HS-5 (cell line): ENCODE measurements at places on chromosomes 13 and 19.
A peak's percentile ranks its signal among the peaks of the same experiment; 100 is the strongest.

DNA sequence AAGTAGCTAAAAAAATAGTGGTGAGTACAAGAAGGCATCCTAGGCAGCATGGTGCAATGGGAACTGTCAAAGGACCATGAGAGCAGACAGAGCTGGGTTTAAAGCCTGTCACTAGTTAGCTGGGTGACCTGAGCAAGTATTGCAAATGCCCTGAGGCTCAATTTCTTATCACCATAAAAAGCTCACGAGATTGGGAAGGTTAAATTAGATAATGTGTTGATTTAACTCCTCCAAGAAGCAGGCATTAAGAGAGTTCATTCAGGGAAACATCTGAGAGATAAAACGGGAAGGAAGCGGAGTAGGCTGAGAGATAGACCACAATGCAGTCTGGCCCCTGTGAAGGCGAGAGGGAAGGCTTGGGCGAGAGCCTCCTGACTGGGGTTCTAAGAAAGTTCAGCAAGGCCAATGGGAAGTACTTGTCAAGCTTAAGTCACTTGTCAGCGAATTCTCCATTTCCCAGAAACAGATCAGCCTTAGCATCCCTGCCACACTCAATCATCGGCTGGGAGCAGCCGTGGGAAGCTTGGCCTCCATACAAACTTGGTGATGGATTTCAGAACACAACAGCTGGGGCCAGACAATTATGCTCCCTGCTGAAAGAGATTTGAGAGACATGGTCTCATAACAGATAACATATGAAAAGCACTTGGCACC is 105.5 kb downstream of the POU4F1 start:
- DNase-seq: no peak

- DNase-seq: no peak
These were observed 19.1 kb upstream of the WDR18 start for GRCh38 chr19:964761-965694.

GRCh38 chr19:54188215-54188871 is 1.0 kb downstream of the MBOAT7 start:
- no peak for DNase-seq

DNA sequence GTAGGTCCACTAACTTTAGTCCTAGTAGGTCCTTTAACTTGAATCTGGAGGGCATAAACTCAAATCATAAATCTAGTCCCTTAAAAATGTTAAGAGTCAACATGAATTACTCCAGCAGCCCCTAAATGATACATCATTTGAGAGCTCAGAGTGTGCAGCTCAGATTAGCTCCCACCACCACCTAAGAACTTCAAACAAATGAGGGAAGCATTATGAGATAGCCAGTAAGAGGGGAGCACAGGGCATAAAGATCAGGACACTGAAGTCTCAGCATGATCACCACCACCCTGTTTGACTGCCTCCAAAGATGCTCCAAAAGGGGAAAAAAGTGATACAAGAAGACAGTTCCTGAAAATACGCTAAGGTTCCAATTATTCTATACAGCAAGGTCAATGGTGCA is 5.7 kb downstream of the PROSER1 start:
- DNase-seq: no peak

DNA sequence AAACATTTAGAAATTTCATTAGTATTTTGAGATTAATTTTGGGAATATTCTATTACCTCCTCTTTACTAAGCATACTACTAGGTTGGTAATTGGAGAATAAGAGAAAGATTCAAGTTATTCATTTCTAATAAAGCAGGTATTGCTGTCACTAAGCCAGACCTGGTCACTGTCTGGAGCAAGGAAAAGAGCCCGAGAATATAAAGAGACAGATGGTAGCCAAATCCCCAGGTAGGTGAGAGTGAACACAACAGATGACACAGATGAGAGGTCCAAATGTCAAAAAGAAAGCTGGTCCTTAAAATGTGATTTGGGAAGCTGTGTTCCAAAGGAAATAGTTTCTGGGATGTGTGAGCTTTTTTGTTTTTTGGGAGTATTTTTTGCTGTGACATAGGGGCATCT is 128.6 kb downstream of the ZNF100 start:
- DNase-seq: no peak

- no peak for DNase-seq
These were observed 17.5 kb upstream of the FFAR2 start for GRCh38 chr19:35430409-35431144.

DNA sequence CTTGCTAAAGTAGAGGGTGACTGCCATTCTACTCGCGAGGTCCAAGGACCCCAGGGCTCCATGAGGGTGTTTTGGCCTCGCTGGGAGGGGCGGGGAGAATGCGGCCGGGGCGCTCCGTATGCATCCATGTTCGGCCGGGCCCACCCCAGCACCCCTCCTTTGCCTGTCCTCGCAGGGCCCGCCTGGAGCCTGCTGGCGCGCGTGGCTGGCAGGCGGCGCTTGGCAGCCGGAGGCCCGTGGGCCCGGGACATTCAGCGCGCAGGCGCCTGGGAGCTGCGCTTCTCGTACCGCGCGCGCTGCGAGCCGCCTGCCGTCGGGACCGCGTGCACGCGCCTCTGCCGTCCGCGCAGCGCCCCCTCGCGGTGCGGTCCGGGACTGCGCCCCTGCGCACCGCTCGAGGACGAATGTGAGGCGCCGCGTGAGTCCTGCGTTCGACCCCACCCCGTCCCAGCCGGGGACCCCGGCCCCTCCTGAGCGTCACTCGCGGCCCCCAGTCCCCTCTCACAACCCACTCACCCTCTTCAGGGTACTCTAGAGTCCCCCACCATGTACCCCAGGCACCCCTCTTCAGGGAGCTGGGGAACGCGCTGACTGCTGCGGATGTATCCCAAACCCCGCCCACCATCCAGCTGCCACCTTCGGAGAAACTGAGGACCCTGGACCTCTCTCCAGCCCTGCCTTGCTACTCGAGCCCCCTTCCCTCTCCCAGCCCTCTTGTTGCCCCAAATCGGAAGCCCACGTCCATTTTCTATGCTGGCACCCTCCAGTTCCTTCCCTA is 4.1 kb downstream of the DLL3 start:
- no peak for DNase-seq

DNA sequence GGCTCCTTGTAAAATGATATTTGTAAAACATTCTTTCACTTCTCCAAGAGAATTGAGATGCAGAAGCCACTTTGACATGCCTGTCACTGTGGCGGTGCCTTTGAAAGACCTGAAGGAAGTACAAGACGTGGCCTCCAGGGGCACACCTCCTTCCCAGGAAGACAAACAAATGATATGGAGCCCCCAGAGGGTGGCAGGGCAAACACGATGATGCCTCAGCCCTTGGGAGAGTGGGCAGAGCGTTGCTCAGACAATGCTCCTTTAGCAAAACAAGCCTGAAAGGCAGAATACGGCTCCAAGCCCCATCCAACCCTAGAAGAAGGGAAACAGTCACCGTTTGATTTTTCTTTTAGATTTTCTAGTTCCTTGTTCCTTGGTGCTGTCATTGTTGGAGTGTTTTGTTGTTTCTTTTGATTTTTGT is 9.2 kb upstream of the ATP12A start:
- no peak for DNase-seq

DNA sequence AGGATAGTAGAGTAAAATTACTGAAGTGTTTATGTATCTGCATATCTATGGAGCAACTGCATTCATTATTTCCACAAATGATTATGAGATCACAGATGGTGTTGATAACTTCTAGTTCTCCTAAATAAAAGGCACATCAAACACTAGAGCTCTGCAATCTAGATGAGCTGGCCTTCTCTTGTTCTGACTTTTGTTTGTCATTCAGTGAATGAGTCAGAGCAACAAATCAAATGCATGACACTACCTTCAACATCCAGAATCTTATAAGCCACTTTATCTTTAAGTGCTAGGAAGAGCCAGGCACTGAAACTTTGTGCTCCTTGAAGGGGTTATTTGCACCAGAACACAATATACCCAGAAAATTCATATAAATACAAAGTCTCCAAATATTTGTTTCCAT is 456.0 kb downstream of the PCDH17 start:
- no peak for DNase-seq

- DNase-seq: no peak
These were observed at the start of gene RNASEH2B for GRCh38 chr13:50909605-50910484. Gene RNASEH2B (plus strand): TSS chr13:50909791. CDS start chr13:50910077, 286 bp downstream.

- DNase-seq: no peak
These were observed 327.8 kb downstream of the ATP8A2 start for GRCh38 chr13:25699600-25699999.

DNA sequence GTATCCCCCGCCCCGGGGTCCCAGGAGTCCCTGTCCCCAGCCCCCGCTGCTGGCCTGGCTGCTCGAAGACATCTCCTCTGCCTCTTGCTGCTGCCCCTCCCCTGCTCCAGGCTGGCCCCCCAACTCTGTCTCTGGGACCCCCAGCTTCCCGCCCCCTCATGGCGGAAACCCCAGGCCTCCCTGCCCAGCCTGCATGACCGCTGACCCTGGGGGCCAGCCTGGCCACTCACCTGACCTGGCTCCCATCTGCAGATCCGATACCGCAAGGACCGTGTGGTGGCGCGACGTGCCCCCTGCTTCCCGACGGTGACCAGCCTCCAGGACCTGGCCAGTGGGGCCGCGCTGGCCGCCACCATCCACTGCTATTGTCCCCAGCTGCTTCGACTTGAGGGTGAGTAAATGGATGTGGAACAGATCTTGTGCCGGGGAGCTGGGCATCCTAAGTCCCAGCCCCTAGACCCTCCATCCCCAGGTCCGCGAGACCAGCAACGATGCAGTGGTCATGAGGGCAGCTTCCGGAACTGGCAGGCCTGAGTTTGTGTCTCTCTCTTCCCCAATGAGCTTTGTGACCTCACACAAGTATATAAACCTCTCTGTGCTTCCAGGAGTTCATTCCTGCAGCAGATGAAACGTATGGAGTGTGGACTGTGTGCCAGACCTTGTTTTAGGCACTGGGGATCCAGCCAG is 12.4 kb downstream of the CAMSAP3 start:
- no peak for DNase-seq

DNA sequence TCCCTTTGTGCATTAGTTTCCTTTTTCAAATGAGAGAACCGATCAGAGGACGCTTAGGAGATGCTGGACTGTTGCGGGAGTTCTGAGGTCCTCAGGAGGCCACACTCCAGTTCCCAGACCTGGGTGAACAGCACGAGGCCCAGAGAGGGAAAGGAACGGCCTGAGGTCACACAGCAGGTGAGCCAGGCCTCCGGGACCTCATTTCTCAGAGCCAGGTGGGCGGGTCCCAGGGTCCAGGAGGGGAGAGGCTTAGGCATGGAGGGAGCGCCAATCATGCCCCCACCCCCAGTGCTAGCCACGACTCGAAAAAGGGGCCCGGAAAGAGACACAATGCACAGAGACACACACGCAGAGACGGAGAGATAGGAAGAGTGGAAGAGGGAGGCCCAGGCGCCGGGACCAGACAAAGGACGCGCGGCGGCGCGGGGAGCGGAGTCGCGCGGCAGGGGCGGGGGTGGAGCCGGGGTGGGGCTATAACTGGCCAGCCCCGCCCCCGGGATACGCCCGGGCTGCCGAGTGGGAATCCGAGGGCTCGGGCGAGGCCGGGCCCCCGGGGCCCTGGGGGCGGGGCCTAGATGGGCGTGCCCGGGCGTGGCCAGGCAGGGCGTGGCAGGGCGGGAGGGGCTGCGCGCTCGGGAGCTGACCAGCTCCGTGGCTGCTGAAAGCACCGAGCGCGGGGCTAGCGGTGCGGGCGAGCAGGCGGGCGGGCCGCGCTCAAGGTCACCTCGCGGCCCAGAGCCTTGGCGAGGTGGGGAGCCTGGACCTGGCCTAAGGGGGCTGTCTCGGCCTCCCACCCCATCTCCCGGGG is 1.6 kb downstream of the ELAVL3 start:
- no peak for DNase-seq

- DNase-seq: no peak
These were observed 25.4 kb downstream of the RAB20 start for GRCh38 chr13:110536006-110536693.

GRCh38 chr19:38975214-38975860 is at the start of gene FBXO17:
Gene FBXO17 (minus strand): TSS chr19:38975742. CDS start chr19:38950319, 25,423 bp downstream.
- no peak for DNase-seq

- no peak for DNase-seq
These were observed 5.1 kb upstream of the CACNG8 start for GRCh38 chr19:53957448-53958167.

- peak; percentile 39 for DNase-seq
These were observed 109.8 kb upstream of the MLNR start for GRCh38 chr13:49110122-49110912.

DNA sequence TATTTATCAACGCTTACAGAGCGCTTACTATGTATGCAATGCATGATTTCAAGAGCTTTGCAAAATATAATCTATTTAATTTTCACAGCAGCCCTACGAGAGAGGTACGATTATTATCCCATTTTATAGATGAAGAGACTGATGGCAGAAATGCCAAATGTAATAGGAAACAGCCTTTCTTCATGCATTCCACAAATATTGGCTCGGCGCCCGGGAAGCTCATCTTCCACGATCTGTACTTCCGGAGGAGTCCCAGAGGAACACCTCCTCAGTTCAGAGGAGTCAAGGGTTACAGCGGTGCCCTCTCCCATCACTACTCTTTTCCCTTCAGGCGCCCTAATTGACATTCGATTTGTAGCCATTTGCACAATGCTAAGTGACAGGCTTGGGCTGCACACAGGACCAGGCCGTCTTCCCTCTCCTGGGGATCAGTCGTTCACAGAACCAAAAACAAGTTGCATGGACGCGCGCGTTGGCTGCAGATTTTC is 1.1 kb upstream of the ARHGAP35 start:
- DNase-seq: peak; percentile 78

- DNase-seq: no peak
These were observed 642.7 kb upstream of the ARGLU1 start for GRCh38 chr13:107210723-107211030.

DNA sequence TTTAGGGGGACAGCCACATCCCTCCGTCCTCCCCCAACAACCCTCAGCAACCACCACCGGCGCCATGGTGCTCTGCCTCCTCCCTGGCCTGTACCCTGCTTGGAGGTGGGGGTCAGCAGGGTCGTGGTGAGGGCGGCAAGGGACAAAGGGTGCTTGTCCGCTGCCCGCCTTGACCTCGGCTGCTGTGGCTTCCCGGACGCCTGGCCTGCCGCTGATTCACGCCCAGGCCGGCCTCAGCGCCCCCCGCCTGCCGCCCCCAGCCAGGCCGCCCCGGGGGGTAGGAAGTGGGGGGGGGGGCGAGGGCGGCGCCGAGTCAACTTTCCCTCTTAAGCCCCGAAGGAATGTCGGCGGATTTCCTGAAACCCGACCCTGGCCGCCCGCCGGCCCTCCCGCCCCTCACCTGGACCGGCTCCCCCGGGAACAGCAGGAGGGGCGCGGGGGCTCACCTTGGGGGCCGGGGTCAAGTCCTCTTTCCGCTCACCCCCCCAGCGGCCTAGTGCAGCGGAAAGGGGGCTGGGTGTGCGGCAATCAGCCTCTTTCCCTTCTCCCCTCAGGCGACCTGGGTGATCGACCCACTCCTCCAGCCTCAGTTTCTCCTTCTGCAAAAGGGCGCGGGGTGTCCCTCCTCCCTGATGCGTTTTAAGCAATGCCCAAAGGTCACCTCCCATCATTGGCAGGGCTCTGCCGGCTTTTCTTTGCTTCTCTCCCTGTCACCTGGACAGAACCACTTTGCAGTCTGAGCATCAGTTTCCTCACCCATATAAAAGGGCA is 1.9 kb upstream of the TMEM59L start:
- DNase-seq: no peak

DNA sequence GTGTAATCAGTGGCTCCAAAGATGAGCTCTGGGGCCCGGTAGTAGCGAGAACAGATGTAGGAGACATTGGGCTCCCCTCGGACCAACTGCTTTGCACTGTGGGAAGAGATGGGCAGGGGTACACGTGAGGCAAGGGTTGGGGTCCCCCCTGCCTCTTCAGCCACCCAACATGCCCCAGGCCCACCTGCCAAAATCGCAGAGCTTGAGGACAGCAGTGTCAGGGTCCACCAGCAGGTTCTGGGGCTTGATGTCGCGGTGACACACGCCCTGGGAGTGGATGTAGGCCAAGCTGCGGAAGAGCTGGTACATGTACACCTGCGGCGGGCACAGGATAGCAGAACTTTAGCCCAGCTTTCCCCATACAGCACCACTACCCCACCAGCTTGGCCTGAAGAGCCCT is 8.0 kb downstream of the GSK3A start:
- no peak for DNase-seq
